ENCODE measurements at places on chromosomes 12 and 14. TPM values are rescaled to one million over a fixed set of nuclear protein-coding genes. Genes with fewer than 3 reads are reported as not detected.

Gene SERPINA9
- total RNA-seq = not detected

DNA sequence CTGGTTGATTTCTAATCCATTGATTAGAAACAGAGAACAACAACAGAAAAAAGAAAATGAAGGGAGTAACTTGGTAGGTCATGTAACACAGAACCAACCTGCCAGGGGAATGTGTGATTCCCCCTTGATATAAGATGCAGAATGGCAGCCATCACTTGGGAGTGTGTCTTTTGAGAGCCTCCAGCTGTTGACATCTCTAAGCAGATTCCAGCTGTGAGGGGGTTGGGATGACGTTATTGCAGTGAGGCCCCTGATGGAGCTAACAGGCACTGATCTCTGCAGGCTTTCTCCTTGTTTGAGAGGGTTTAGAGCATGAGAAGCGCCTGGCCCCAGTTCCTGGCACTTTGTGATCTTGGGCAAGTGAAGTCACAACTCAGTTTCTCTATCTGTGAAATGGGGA is 124.9 kb downstream of the PELI2 start:
- no peak for DNase-seq

Gene TAS2R7
- not detected for total RNA-seq

DNA sequence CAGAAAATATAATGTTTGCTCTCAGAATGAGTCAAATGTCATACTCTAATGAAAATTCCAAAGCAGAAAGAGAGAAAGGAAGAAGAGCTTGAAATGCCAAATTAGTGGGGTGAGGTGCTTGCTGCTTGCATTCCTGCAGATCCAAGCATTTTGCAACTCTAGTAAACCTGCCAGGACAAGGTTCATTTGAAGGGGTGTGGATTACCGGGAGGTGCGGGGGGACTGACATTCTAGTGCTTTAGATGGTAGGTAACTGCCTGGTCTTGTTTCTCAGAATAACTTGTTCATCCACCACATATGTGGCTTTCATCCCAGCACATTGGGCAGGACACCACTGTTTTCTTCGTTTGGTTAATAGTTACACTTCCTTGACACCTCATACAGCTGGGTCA is 144.4 kb downstream of the AKAP6 start:
- no peak for DNase-seq

Gene SLC6A15
- not detected for total RNA-seq

GRCh38 chr12:68097386-68097785 is 62.2 kb downstream of the IFNG start:
- DNase-seq = no peak

DNA sequence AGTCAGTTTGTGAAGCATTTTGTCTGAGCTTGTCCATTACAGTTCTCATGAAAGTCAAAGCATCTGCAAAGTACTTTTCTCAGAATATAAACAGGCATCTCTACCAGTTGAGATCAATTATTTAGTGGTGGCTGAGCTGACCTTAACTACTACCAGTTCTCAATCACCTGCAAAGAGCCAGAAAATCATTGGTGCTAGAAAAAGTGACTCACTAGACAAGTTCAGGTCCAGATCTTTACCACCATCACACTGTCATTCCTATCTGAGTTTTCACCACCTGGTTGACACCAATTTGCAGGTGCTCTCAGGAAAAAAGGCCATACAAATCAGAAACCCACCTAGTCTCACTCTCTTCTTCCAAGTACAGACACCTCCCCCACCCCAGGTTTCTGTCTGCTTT is 33.3 kb downstream of the ITPR2 start:
- no peak for DNase-seq

Gene DTX1
- total RNA-seq = not detected

DNA sequence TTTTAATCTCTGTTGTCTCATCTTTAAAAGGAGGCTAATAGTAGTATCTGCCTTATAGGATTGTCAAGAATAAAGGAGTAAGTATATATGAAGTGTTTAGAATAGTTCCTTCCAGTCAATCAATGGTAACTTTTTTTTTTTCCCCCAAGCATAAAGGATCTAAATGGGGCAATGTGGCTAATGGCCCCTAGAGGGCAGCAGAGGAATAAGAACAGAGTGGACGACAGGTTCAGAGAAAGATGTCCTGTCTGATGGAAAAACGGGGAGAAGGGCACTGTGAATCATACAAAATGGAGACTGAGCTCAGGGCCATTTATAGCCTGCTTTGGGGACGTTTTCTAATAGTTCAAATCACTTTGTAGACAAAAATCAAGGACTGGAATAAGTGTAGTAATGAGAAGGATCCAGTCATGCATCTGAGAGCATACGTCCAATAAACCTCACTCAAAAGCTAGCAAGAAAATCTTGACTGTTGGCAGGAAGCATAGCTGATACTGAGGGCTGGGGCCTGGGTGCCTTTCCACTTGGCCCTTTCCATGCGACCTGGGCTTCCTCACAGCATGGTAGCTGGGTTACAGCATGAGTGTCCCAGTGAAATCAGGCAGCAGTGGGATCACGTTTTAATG is 51.3 kb downstream of the IFNG-AS1 start:
- peak; percentile 76 for DNase-seq

Gene NPAS3
- not detected for total RNA-seq

GRCh38 chr12:2373307-2373706 is 320.5 kb downstream of the CACNA1C start:
- DNase-seq = no peak

Gene AKAP5
- 2.1 TPM for total RNA-seq

Gene KRT8
- not detected for total RNA-seq

DNA sequence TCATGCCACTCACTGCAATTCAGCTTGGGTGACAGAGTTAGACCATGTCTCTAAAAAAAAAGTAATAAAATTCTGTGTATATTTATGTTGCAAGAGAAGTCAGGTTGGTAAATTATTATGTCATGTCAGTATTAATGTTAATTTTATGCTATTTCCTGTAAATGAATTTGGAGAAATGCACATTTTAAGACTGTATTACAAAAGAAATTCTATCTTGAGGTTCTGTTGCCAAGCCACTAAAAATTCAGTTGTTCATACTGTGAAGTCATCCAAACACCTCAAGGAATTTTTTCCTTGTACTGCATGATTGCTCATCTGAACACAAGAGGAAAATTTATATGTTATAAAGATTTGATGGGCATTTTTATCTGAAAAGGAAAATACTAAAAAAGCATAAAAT is 23.3 kb upstream of the HMGA2 start:
- no peak for DNase-seq

DNA sequence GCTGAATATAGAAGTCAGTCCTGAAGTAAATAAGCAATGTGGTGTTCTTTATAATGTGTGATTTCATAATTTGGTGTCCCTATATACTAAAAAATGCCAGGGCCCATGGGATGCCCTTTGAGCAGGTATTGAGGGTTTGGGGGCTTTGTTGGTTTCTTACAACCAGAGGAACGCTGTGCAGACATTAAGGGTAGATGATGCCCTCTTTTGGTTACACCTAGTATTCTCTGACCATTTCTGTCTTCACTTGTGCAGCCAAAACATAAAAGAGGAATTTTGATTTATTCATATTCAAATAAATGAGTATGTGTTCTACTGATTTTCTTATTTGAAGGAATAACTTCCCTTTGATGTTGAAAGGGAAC is 3.0 kb downstream of the LGR5 start:
- DNase-seq = no peak

Gene PTPRO
- 1.1 TPM for total RNA-seq

Gene RILPL1
- total RNA-seq = 0.91 TPM

GRCh38 chr12:123363740-123364531 is 711 bp downstream of the SBNO1 start:
- DNase-seq = peak; percentile 47

- DNase-seq = no peak
Observed at GRCh38 chr12:124506145-124506831, 61.1 kb downstream of the NCOR2 start.

- no peak for DNase-seq
Observed at GRCh38 chr14:95260537-95261361, 59.0 kb downstream of the CLMN start.

Gene GPD1
- 0.82 TPM for total RNA-seq

DNA sequence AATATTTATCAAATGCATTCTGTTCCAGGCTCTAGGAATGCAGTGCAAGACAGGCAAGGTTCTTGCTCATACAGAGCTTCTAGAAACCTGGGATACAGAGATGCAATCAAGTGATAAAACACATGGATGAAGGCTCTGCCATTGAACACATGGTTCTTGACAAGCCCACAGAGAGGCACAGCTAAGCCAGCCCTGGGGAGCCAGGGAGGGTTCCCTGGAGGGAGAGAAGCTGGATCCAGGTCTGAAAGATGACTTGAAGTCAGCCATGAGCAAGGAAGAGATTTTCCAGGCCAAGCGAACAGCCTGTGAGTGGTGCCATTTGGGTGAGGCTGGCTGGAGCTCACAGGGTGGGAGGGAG is 66.2 kb downstream of the IRF2BPL start:
- DNase-seq = no peak

- no peak for DNase-seq
Observed at GRCh38 chr14:68216079-68216478, 396.5 kb downstream of the RAD51B start.

GRCh38 chr14:100599981-100600380 is 12.8 kb upstream of the BEGAIN start:
- no peak for DNase-seq

DNA sequence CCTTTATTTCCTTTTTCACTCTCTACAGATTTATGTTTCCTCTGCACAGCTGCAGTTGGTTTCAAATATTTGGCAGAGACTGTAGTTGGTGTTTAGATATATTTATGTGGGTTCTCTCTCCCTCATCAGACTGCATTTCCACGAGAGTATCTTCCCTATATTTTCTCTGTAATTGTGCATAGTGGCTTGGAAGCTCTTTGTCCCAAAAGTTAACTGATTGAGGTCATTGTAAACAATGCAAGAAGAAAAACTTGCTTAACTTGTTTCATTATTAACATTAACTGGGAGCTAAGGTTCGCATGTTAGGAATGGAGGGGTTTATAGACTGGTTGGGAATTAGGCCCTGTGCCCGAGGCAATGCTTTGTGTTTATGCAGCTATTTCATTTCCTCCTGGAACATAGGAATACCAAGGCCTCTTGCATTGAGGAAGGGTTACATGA is 216.9 kb upstream of the HMGA2 start:
- no peak for DNase-seq

DNA sequence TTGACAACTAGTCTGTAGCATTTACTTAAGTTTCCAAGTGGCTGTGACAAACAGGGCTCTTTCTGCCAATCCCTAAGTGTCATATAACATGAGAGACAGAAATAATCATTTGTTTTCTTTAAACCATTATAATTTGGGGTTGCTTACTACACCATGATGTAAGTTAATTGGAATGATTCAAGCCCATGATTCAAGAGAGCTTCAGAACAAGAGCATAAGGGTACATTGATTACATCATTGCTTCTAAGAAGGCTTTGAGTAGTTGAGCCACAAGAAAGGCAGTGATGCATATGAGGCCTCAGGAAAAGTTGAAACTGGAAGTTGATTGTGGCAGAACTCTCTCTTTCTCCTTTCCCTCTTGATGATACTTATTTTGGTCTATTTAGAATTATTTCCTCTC is 444.0 kb downstream of the CCER1 start:
- no peak for DNase-seq

Measured in activated CD8-positive, alpha-beta T cell treated with anti-CD3 and anti-CD28 coated beads, Interleukin-2, amount 10 ng/mL, durations not matched to agents 7 days and 5 days (primary cell).